ENCODE measurements at places on chromosomes 1 and 21. TPM values are rescaled to one million over a fixed set of nuclear protein-coding genes. Genes with fewer than 3 reads are reported as not detected.

Gene HCRTR1
- total RNA-seq = 0.50 TPM

- no peak overlapping the region for H3K4me3 ChIP-seq
- no peak for DNase-seq
- H3K4me1 ChIP-seq = peaks cover 42% of the 10 kb centered on the region
- H3K36me3 ChIP-seq = no peaks in the 10 kb centered on the region
- no peaks in the 10 kb centered on the region for H3K27me3 ChIP-seq
- no peak overlapping the region for H3K27ac ChIP-seq
Observed at GRCh38 chr1:113534130-113534817, 144.0 kb downstream of the MAGI3 start.

DNA sequence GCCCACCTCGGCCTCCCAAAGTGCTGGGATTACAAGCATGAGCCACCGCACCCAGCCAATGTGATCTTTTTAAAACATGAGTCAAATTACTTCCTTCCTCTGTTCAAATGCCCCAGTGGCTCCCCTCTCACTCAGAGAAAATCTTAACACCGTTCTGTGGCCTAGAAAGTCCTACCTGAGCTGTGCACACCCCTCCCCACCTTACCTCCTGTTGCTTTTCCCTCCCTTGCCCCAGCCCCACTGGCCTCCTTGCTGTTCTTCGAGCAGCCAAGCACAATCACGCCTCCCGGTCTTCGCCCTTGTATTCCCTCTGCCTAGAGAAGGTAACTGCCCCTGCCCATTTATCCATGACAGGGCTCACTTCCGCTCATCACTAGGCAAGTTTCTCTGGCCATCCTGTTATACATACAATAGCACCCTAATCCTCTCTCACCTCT is 62.6 kb upstream of the RPL11 start:
- H3K27me3 ChIP-seq = no peaks in the 10 kb centered on the region
- H3K4me1 ChIP-seq = peaks cover under 1% of the 10 kb centered on the region
- no peaks in the 10 kb centered on the region for H3K36me3 ChIP-seq
- no peak overlapping the region for H3K4me3 ChIP-seq
- no peak overlapping the region for H3K27ac ChIP-seq

Gene IVL
- not detected for total RNA-seq

DNA sequence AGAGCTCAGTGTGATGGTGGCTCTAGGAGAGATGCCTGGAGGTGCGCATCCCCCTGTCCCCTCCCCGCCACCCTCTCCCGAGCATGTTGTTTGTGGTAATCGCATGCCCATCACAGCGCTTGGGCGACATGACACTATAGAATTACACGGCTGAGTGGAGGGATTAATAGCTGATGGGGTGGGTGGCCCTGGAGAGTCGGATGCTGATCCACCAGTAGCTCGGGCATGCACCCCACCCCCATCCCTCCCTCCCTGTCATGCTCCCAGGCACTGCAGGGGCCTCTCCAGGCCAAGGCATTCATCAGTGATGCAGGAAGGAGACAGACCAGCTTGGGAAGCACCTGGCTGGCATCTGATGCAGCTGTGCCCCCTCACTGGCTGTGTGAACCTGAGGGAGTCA is 159.0 kb upstream of the IGSF21 start:
- DNase-seq = no peak
- H3K27ac ChIP-seq = no peak overlapping the region
- no peaks in the 10 kb centered on the region for H3K27me3 ChIP-seq
- no peaks in the 10 kb centered on the region for H3K36me3 ChIP-seq

DNA sequence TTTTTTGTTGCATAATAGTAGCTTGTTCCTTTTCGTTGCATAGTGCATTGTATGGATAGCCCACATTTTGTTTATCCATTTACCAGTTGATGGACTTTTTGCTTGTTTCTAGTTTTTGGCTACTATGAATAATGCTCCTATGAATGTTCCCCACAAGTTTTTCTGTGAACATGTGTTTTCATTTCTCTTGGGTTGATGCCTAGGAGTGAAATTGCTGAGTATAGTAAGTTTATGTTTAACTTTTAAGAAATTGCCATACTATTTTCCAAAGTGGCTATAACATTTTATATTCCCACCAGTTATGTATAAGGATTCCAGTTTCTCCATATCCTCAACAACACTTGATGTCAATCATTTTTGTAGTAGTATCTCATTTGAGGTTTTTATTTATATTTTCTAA is 84.8 kb upstream of the CACYBP start:
- no peak overlapping the region for H3K4me3 ChIP-seq
- H3K4me1 ChIP-seq = peaks cover 3% of the 10 kb centered on the region
- no peaks in the 10 kb centered on the region for H3K27me3 ChIP-seq
- DNase-seq = no peak

- H3K27me3 ChIP-seq = peaks cover 17% of the 10 kb centered on the region
- no peaks in the 10 kb centered on the region for H3K36me3 ChIP-seq
- no peak overlapping the region for H3K4me3 ChIP-seq
- peaks cover 4% of the 10 kb centered on the region for H3K4me1 ChIP-seq
- H3K27ac ChIP-seq = no peak overlapping the region
Observed at GRCh38 chr1:108124023-108124422, 76.1 kb downstream of the SLC25A24 start.

Gene RHCE
- 0.71 TPM for total RNA-seq

- H3K27ac ChIP-seq = no peak overlapping the region
- H3K36me3 ChIP-seq = no peaks in the 10 kb centered on the region
- no peaks in the 10 kb centered on the region for H3K4me1 ChIP-seq
- H3K27me3 ChIP-seq = no peaks in the 10 kb centered on the region
- no peak overlapping the region for H3K4me3 ChIP-seq
Observed at GRCh38 chr1:222877854-222878253, 63.0 kb downstream of the DISP1 start.

DNA sequence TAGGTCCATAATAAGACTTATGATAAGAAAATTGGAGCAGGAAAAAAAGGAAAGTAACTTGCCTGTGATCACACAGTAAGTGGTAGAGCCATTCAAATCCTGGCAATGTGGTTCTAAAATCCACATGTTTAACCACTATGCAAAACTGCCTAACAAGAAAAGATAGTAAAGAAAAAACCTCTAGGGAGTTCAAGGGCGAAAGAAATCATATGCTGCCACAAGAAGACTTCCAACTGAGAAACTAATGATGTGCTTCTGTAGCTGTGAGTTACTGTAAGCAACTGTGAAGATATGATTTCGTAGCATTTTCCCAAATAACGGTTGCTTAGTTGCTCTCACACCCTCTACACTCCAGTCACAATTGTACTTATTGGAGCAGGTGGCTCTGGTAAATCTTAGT is 20.9 kb upstream of the LYPLAL1 start:
- no peaks in the 10 kb centered on the region for H3K36me3 ChIP-seq
- no peak overlapping the region for H3K4me3 ChIP-seq
- H3K27me3 ChIP-seq = no peaks in the 10 kb centered on the region
- DNase-seq = no peak
- peaks cover 4% of the 10 kb centered on the region for H3K4me1 ChIP-seq
- no peak overlapping the region for H3K27ac ChIP-seq

- H3K36me3 ChIP-seq = no peaks in the 10 kb centered on the region
- no peak overlapping the region for H3K27ac ChIP-seq
Observed at GRCh38 chr1:208524925-208525324, 280.7 kb upstream of the PLXNA2 start.

DNA sequence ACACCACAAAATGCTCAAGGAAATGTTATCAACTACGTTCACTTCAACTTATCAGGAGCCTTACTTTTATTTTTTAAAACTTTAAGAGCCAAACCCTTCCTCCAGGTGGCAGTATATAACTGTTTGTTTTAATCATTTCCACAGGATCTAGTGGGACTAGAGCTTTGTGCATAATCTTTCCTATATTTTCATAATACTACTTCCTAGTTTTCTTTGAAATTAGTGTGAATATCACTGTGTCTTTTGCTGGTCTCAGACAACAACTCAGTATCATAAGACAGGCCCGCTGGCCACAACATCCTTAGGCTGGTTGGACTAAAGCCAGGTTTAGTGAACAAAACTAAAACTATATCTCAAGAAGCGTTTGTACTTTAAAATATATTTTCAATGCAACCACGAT is 145.5 kb downstream of the TIAM1 start:
- peaks cover 27% of the 10 kb centered on the region for H3K4me1 ChIP-seq
- no peak for DNase-seq
- H3K27ac ChIP-seq = no peak overlapping the region
- no peak overlapping the region for H3K4me3 ChIP-seq
- peaks cover 1% of the 10 kb centered on the region for H3K36me3 ChIP-seq
- no peaks in the 10 kb centered on the region for H3K27me3 ChIP-seq

DNA sequence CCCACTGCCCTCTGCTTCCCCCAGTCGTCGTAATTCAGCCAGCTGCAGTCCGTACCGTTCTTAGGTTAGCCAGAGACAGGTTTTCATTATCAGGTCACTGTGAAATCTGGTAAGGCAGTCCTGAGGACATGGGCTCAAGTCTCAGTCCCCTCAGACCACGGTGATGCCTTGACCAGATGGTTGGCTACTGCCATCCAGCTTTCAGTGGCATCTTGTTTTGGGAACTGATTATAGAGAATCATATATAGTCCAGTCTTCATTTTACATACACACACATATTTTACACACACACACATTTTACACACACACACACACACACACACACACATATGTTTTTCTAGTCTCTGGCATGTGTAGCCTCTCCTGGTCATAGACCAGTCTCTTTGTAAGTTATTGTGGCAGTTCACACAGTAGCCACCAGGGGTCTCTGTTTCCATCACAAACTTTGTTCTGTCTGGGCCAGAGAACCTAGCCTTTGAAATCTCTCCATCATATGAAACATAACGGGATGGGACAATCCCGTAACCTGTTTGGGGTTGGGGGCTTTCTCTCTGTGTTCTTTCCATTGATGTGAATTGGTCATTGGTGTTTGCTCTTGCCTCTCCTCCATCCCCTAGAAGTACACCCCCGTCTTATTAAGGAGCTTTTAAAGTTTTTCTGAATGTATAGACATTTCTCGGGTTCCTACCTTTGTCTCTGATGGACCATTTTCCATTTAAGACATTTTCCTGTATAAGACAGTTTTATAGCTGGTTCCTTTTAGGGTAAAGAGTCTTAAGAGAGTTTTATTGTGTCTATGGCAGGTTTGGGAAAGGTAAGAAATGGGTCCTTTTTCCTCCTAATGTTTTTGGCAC is 8.4 kb upstream of the IKBKE start:
- DNase-seq = no peak
- H3K4me1 ChIP-seq = peaks cover 12% of the 10 kb centered on the region
- H3K4me3 ChIP-seq = no peak overlapping the region

DNA sequence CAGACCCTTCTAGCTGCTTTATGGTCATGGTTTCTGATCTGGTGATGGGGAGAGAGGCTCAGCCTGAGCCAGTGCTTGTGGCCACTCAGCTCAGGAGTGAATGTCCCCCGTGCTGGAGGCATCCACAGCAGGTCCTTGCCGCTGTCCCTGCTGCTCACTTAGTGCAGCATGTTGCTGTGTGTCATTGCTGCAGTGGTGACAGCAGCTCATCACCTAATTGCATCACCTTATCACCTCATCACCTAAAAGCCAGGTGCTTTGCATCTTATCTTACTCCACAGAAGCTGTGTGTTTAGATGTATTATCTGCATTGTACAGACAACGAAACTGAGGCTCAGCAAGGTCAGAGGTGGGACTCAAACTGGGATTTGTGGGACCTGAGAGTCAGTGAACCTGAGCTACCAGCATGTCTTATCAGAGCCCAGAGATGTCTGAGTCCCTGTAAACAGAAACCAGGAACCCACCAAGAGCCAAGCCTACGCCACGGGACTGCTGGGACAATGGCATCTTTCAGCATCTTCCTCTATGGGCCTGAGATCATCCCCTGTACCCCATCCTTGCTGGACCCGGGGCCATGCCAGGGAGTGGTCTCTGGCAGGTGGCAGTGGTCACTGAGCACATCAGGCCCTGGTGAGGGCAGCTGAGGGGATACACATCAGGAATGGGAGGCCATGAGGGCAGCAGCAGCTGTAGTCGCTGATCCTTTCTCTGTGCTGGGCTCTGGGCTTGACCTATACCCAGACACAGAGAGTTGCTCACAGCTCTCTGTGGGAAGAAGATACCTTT is 6.5 kb downstream of the PODN start:
- no peak overlapping the region for H3K4me3 ChIP-seq
- H3K36me3 ChIP-seq = no peaks in the 10 kb centered on the region
- H3K4me1 ChIP-seq = no peaks in the 10 kb centered on the region
- H3K27me3 ChIP-seq = no peaks in the 10 kb centered on the region
- peak; percentile 75 for DNase-seq

DNA sequence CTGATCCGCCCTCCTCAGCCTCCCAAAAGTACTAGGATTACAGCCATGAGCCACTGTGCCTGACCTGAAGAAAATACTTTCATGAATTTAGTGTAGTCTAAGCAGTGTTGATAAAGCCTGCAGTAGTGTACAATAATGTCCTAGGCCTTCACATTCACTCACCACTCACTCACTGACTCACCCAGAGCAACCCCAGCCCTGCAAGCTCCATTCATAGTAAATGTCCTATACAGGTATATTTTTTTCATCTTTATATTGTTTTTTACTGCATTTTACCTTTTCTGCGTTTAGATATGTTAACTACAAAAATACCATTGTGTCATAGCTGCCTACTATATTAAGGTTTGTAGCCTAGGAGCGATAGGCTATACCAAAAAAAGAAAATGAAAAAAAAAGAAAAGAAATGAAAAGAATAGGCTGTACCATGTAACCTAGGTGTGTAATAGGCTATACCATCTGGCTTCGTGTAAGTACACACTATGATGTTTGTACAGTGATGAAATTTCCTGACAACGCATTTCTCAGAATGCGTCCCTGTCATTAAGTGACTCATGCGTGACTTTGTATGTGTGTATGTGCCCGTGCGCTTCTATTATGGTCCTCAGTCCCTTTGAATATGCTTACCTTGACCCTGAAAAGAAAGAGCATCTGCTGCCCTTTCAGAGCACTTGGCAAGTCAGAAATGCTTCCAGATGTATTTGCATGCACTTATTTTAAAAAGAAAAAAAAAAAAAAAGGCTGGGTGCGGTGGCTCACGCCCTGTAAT is 9.2 kb upstream of the SLAMF8 start:
- no peaks in the 10 kb centered on the region for H3K36me3 ChIP-seq
- H3K27ac ChIP-seq = no peak overlapping the region
- H3K27me3 ChIP-seq = peaks cover 32% of the 10 kb centered on the region

- H3K27ac ChIP-seq = no peak overlapping the region
- no peaks in the 10 kb centered on the region for H3K27me3 ChIP-seq
- H3K4me3 ChIP-seq = no peak overlapping the region
- H3K36me3 ChIP-seq = peaks cover 2% of the 10 kb centered on the region
- no peak for DNase-seq
Observed at GRCh38 chr1:97660431-97661105, 260.3 kb downstream of the DPYD start.

DNA sequence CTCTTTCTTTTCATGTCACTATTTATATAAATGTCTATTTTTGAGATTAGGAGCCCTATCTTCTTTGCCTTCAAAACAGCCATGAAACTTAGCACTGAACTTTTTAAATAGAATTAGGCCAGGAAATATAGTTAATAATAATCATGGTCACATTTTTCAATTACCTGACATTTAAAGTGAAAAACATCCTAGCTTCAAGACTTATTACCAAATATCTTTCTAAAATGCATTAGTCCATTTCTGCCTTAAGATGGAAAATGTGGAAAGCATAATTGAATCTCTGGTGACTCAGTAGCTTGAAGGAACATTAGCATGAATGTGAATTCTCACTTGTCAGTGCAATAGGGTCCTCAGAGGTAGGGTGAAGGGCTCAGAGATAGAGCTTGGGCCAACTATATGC is 18.7 kb upstream of the RGS4 start:
- H3K27me3 ChIP-seq = no peaks in the 10 kb centered on the region
- no peaks in the 10 kb centered on the region for H3K36me3 ChIP-seq
- no peak overlapping the region for H3K27ac ChIP-seq
- no peak for DNase-seq

Gene STIL
- 4.7 TPM for total RNA-seq

Gene CACHD1
- total RNA-seq = 5.5 TPM

Gene LSM10
- 48.2 TPM for total RNA-seq

Gene AADACL3
- total RNA-seq = not detected

Measured in osteocyte (in vitro differentiated cells).